Activated CD4-positive, alpha-beta T cell treated with anti-CD3 and anti-CD28 coated beads for 1 hour (primary cell): ENCODE measurements at places on chromosomes 1 and 21.
A peak's percentile ranks its signal among the peaks of the same experiment; 100 is the strongest.

DNA sequence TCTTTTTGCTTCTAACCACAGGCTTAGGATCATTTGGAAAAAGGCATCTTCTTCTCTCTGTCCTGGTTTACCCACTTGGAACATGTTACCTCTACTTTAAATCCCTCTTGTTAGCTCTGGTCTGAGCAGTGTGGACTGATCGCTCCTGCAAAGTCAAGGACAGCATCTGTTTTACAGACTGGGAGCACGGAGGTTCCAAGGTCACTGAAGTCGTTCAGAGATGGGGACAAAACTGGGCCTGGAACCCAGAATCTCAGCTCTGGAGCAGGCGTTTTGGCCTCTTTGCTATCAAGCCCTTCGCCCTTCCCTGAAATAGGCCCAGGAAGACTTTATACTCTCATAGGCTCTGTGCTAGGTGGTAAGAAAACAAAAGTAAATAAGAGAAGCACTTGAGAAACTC lies 11.3 kb upstream of the MUTYH start:
- DNase-seq, result no peak

- DNase-seq, result no peak
These were observed 89.5 kb upstream of the HIVEP3 start for GRCh38 chr1:42008264-42008663.

DNA sequence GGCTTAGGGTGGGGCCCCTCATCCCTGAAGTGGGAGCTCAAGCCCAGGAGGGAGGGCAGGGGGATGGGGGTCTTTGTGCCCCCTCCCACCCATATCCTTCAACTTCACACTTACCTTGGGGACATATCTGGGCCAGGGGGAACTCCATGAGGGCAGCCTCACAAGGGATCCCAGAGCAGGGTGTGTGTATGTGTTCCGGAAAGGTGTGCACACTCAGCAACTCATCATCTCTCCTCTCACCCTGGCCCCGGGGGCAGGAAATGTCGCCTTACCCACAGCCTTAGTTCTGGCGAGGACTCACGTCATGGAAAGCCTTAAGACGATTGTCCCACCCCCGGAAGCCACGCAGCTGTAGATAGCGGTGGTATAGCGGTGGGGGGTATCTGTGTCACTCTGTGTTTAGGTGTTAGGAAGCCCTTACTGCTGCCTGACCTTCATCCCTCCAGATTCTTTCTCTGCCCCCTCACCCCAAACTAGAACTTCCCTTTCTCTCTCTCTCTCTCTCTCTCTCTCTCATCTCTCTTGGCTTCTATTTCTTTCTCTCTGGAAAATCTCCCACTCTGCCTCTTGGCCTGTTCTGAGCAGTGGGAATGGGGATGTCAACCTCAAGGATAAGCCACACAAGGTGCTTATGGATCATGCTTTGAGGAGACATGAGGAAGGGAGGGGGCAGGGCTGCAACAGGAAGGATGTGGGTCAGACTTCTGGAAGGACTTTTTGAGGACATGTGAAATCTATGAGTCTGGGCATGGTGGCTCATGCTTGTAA lies at the start of gene SH2D2A:
SH2D2A (minus strand) TSS at position 288 of the 768 bp plus-strand sequence; CDS start at position 148, 140 bp downstream.
- DNase-seq, result peak; percentile 92

- DNase-seq, result no peak
These were observed at the start of gene FHL3 for GRCh38 chr1:38005195-38006007. Gene FHL3, minus strand, starts transcription at chr1:38005514. Its CDS starts 6,102 bp downstream, at chr1:37999412.

- no peak for DNase-seq
These were observed 3.7 kb upstream of the RHEX start for GRCh38 chr1:206049293-206049692.
